ENCODE measurements at places on chromosomes 12 and 14.

GRCh38 chr14:31894351-31894750, 182.8 kb upstream of the ARHGAP5 start:
- DNase-seq: no peak

GRCh38 chr14:95269493-95269892, 50.2 kb downstream of the CLMN start:
- no peak for DNase-seq

DNA sequence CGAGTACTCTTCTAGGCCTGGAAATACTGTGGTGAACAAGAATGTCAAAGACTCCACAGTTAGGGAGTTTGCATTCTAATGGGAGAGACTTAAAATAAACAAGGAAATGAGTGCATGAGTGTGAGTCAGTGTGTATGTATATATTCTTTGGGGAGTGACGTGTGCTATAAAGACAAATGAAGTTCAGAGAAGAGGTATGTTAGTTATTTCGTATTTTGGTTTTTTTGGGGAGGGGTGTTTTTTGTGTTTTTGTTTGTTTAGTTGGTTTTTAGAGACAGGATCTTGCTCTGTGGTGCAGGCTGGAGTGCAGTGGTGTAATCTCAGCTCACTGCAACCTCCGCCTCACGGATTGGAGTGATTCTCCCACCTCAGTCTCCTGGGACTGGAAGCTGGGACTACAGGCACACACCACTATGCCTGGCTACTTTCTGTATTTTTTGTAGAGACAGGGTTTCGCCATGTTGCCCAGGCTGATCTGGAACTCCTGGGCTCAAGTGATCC, 74.3 kb downstream of the SRGAP1 start:
- DNase-seq: no peak

DNA sequence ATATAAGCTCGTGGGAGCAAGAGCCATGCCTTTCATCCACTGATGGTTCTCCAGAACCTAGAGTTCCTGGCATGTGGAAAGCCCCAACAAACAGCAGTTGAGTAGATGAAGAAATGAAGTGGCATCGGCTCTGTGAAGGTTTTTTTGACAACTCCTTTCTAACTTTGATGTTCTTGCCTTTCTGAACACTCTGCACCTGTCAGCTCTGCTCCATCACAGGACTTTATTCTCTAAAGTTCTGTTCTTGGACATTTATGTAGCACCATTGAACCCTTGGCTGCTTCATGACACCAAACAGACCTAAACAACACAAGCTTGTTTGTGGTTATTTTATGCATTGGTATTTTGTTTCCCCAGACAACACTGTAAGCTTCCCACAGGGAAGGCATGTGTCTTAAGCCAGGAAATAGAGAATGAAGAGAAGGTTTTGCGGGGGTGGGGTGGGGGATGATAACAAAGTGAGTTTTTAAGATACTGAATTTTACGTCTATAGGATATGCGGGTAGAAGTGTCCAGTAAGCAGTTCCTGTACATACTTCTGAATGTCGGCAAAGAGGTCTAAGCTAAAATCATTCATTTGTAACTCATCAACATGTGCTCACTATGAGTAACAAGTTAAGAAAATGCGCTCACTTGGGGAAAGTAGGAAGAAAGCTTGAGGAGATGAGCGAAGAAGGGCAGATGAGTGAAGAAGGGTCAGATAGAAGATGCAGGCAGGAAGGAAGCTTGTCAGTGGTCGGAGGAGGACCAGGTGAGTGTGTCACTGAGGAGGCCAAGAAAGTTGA, 146.0 kb upstream of the PLEKHG7 start:
- DNase-seq: no peak

All from omental fat pad (tissue), 4 donors.